ENCODE measurements at places on chromosomes 16 and 17. TPM values are rescaled to one million over a fixed set of nuclear protein-coding genes. Genes with fewer than 3 reads are reported as not detected.

Gene RCVRN
- total RNA-seq: not detected

Gene ABCA10
- 0.64 TPM for total RNA-seq

Gene SEPTIN12
- not detected for total RNA-seq

Gene TBC1D3C
- not detected for total RNA-seq

Gene NOG
- 0.64 TPM for total RNA-seq

Gene WSB1
- total RNA-seq: 135 TPM

Gene PLD6
- 4.8 TPM for total RNA-seq

Gene CBFA2T3
- not detected for total RNA-seq

Gene SLC6A2
- not detected for total RNA-seq

All from fibroblast of villous mesenchyme (primary cell).